Stimulated activated CD8-positive, alpha-beta memory T cell treated with anti-CD3 and anti-CD28 coated beads, Interleukin-15, amount 100 ng/mL, for 24 hours (primary cell): ENCODE measurements at places on chromosomes 7 and 10.
A peak's percentile ranks its signal among the peaks of the same experiment; 100 is the strongest.

GRCh38 chr7:1626769-1627168 is 43.3 kb upstream of the ELFN1 start:
- no peak for DNase-seq

DNA sequence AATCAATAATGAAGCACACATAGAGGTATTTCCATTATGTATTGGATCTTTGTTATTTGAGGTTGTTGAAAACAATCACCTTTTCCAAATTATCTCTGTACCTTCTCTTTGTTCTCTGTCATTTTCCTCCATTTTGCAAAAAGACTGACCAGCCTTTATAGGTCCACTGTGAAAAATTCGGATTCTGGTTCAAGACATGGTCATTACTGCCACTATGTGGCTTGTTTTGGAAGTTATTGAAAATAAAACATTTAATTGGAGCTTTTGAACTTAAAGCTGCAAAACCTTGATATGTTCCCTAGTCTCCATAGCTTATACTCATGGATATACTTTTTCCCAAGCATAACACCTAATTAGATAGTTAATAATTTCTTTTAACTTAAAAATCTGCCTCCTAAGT is 1094.4 kb downstream of the NRG3 start:
- DNase-seq = no peak

DNA sequence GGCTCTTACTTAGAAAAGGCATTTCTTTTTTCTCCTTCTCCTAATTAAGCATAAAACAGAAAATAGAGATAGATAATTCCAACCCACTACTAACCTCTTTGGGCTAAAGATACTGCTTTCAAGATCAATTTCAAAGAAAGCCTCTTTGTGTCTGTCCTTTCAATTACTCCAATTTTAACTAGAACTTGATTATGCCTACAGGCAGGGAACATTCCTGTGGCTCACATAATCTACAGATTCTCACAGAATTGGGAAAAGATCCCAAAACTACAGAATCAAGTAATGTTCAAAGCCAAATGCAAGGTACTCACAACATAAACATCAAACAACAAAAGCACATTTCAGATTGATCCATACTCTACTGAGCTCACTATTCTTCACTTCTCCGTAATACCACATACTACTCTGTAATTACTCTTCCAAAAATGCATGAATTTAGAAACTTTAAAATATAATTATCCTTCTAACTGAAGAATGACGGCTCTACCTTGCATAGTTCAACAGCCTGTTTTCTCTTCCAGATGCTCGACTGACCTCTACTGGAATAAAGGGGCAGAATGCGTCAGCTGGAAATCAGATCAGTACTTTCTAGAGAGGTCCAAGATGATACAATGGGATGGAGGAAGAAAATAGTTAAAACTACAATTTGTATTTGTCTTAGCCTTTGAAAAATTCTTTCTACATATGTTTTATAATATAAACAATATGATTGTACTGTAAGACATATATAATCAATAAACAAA is 3.9 kb downstream of the MTERF1 start:
- DNase-seq = no peak

- DNase-seq = no peak
Observed at GRCh38 chr7:158582089-158582456, 5.5 kb downstream of the PTPRN2 start.

- no peak for DNase-seq
Observed at GRCh38 chr10:23065181-23065948, 30.0 kb upstream of the MSRB2 start.

GRCh38 chr7:42981601-42982000 is 49.4 kb downstream of the MRPL32 start:
- no peak for DNase-seq

GRCh38 chr7:73891178-73891885 is 30.4 kb downstream of the TMEM270 start:
- DNase-seq = no peak

DNA sequence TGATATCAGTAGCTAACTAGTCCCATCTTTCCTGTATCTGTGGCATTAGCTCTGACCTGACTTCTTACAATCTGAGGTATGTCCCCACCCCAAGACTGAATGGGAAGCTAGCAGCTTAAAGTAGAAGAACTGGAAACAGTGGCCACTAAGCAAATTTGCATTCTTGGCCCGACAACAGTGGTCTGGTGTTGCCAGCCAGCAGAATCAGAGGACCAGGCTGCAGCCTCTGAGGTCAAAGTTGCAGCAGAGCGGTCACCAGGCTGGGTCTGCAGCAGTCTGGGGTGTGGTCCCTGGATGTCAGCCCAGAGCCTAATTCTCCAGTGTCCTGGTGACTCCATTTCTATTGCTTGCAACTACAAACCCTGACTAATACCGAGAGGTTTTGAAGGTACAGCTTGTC is 26.3 kb downstream of the FAM107B start:
- DNase-seq = no peak

DNA sequence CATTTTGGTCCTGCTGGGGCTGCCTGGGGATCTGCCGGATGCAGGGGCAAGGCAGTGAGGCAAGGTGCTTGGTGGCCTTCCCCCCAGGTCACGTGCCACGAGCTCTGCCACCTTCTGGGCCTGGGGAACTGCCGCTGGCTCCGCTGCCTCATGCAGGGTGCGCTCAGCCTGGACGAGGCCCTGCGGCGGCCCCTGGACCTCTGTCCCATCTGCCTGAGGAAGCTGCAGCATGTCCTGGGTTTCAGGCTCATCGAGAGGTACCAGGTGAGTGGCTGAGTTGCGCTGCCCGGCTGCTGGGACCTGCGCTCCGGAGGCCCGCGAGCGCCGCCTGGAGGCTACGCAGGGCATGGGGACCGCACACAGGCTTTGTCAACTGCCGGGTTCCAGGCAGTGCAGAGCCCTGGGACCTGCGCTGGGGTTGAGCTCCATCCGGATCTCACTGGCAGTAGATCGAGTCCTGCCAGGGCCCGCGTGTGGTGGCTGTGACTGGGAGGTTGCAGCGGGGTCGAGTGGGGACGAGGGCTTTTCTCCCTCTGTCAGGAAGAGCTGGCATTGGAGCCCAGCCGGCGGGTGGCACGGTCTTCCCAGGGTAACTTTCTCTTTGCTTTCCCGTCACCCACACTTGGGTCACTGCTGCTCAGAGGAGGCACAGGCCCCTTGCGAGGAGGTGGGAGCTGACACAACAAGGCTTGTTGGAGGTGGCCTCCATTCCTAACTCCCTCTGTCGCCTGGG is 21.7 kb downstream of the AMZ1 start:
- no peak for DNase-seq

DNA sequence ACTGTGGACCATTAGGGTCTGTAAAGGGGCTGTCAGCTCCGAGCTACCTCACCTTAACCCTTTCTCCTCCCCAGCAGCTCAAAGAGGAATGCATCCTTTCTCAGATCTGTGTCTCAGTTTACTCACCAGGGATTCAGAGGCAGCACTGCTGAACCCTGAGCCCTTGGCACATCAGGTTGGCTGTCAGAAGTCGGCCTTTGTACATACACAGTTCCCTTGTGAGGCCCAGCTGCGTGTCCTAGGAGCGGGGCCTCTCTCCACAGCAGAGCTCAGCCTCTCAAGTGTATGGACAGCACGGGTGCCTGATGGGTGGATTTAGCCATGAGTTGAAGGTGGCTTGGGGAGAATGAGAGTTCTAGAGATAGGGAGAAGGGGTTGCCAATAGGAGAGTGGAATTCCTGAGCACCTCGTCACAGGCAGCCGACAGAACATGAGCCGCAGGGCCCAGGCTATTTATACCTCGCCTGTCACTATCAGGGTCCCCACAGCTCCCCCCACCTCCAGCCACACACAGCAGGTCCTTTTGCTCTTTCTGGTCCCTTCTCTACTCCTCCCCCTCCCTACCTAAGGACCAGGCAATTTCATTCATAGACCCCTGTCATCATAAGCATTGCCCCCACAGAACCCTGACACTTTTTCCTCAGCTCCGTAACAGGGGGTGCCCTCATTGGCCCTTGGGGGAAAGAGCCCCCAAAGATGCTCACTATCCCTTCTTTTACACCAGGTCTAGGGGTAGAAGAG is 2.1 kb upstream of the FLNC start:
- no peak for DNase-seq

- no peak for DNase-seq
Observed at GRCh38 chr7:25087855-25088254, 37.2 kb downstream of the CYCS start.

DNA sequence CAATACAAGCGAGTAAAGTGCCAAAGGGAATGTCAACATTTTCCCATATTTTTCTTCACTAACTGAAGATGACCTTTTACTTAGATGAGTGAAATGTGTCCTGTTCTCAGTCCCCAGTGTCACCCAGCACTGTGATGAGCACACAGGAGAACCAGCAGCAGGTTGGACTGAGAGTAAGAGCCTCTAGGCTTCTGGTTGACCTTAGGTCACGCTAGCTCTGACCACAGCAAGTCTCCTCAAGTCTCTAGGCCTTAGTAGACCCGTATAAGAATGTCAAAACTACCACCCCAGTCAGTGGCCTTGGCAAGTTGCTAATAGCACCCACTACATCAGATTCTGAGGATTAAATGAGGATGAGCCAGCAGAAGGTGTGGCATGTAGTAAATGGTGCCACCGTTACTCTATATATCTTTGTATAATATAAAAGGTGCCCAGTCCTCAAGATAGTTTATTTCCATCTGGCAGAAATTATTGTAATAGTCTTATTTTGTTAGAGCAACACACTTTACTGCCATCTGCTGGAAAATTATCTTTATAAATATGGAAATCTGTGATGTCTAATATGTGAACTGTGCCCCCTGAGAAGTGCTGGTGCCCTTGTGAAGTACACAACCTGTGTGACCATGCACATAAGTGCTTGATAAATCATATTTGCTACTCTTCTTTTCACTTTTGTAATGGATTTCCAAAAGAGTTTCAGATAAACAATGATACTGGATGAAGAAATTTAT is 75.7 kb downstream of the SPAG6 start:
- DNase-seq = no peak

GRCh38 chr10:62589689-62590088 is 214.8 kb upstream of the ADO start:
- no peak for DNase-seq

DNA sequence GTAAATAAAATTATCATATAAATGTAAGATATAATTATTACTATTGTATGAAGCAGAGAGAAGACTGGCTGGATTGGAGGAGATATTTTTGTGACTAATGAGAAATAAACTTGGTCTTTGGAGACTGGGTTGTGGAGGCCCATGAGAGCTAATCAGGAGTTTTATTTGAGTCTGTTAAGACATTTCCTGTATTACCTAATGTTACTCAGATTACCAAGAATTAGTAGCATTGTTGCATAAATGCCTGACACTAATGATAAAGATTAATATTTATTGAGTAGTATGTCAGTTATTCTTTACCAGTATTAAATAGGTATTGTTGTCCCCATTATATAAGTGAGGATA is 7.1 kb downstream of the CCDC126 start:
- DNase-seq = no peak

- no peak for DNase-seq
Observed at GRCh38 chr7:78487464-78487863, 688.9 kb downstream of the PHTF2 start.

GRCh38 chr7:128027485-128027980 is 3.7 kb downstream of the LRRC4 start:
- DNase-seq = no peak

GRCh38 chr10:102799691-102800471 is 37.3 kb downstream of the CYP17A1 start:
- no peak for DNase-seq

GRCh38 chr10:91908337-91909116 is 759 bp downstream of the FGFBP3 start:
- peak; percentile 38 for DNase-seq

DNA sequence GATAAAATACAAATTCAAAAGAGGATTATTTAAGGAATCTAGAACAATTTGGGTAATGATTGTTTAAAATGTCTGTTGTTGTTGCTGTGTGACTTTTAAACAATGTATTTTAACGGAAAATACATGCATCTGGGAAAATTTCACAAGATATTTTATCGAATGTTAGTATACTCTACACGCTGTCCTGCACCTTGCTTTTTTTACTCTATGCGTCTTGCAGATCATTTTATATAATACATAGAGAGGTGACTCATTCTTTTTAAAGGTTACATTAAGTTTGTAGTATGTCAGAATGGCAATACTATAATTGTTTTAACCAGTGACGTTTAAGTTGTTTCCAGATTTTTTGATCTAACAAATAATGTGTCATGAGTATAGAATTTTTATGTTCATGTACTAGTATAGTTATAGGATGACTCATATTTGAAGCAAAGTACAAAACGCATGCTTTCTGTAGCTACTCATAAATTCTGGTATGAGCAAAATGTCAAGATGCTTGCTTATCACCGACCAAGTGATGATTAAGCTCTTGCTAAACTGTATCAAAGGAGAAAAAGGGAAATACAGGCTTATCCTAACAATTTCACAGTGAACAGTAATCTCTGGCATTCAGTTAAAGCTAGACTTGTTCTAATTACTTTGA is 4.9 kb downstream of the DKK1 start:
- DNase-seq = no peak

GRCh38 chr10:5334196-5334880 is 30.4 kb upstream of the UCN3 start:
- DNase-seq = no peak

- no peak for DNase-seq
Observed at GRCh38 chr7:70693321-70693685, 438.6 kb upstream of the GALNT17 start.

- DNase-seq = no peak
Observed at GRCh38 chr10:102375867-102376266, 19.6 kb upstream of the NFKB2 start.

DNA sequence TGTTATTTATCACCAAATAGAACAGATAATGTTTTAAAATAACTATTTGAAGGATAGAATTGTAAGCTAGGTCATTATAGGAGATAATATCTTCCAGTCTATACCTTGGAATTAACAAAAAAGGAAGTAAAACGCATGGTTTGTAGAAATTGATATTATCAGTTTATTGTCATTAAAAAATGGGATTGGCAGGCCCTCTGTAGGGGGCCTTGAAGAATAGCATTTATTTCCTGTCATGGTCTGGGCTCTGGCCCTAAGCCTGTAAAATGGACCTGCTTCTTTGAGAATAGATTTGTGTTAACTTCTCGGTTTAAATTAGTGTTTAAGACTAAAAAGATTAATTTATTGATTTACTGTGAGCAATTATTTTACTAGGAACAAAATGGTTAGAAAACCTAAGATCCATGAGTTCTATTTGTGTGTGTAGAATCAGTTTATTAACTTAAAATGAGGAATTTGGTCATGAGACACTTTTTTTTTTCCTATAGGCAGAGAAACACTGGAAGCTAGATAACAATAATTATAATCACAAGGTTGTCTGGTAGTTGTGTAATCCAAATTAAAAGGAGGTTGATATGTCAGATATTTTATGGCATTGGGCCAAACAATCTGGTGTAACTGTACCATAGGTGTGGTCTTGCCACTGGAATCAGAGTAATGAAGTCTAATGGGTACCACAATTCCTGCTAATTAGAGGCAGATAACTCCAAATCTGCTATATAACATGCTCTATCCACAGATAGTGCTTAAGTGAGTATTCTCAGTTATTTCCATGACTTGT is 197.4 kb upstream of the FOXP2 start:
- no peak for DNase-seq

- no peak for DNase-seq
Observed at GRCh38 chr7:133023370-133024071, 58.4 kb downstream of the CHCHD3 start.

GRCh38 chr7:143992670-143993069 is 7.5 kb upstream of the OR6B1 start:
- no peak for DNase-seq

GRCh38 chr10:75475460-75476182 is 44.2 kb downstream of the LRMDA start:
- DNase-seq = no peak

- DNase-seq = no peak
Observed at GRCh38 chr10:46231087-46231486, 55.7 kb upstream of the ANTXRL start.
